Activated CD8-positive, alpha-beta T cell treated with anti-CD3 and anti-CD28 coated beads for 36 hours (primary cell): ENCODE measurements at places on chromosomes 2 and 18.

DNA sequence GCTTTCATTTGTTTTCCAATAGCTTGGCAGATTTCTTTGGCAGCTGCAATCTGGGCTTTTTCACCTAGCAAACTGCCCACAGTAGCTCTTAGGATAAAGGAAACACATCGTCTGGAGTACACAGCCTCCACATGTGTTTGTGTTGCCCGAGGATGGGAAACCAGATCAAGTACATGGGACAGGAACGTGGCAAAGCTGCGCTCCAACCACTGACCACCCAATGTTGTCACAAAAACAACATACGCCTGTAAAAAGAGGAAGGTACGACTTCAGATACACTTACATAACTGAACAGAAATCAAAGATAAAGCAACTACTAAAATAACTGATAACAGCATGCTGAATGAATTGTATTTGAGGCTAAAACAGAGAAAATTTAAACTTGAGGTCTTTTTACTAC lies 15.5 kb downstream of the HEATR5B start:
- DNase-seq: no peak
- no peaks in the 10 kb centered on the region for H3K27me3 ChIP-seq
- peaks cover 24% of the 10 kb centered on the region for H3K36me3 ChIP-seq

GRCh38 chr2:76298041-76298440 lies 587.3 kb upstream of the GCFC2 start:
- DNase-seq: no peak
- H3K4me1 ChIP-seq: no peaks in the 10 kb centered on the region
- no peaks in the 10 kb centered on the region for H3K27me3 ChIP-seq
- H3K4me3 ChIP-seq: no peak overlapping the region
- no peaks in the 10 kb centered on the region for H3K36me3 ChIP-seq
- H3K27ac ChIP-seq: no peak overlapping the region

DNA sequence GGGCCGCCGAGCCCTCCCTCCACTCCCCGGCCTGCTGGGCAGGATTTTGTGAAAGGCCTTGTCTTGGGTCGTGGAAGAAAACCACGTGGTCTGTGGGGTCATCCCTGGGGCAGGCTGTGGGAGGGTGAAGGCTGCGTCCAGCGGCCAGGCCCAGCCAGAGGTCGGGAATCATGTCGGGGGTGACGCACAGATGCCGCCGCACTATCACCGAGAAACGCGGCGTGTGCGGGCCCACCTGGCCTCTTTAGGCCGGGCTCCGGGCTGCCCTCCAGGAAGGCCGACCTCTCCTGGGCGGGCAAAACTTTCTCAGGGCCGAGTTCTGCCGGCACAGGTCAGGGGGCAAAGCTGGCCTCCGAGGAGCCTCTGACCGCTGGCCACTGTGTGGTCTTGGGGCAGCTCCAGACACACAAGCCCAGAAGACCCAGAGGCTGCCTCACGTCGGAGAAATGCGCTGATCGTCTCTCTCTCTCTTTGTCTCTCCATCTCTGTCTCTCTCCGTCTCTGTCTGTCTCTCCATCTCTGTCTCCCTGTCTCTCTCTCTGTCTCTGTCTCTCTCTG lies 28.4 kb downstream of the NFATC1 start:
- H3K36me3 ChIP-seq: peaks cover 45% of the 10 kb centered on the region
- H3K4me3 ChIP-seq: no peak overlapping the region
- DNase-seq: no peak
- H3K4me1 ChIP-seq: peaks cover 32% of the 10 kb centered on the region
- peak overlapping the region; percentile 40 for H3K27ac ChIP-seq

- H3K36me3 ChIP-seq: peaks cover 16% of the 10 kb centered on the region
- H3K27me3 ChIP-seq: no peaks in the 10 kb centered on the region
- peaks cover 59% of the 10 kb centered on the region for H3K4me1 ChIP-seq
- DNase-seq: no peak
These were observed 74.3 kb downstream of the ICOS start for GRCh38 chr2:204010628-204011560.

GRCh38 chr2:203774760-203775159 lies 68.3 kb downstream of the CD28 start:
- no peak for DNase-seq
- H3K27me3 ChIP-seq: no peaks in the 10 kb centered on the region

GRCh38 chr2:85405201-85406059 lies 4.7 kb downstream of the CAPG start:
- H3K27me3 ChIP-seq: no peaks in the 10 kb centered on the region
- peaks cover 35% of the 10 kb centered on the region for H3K4me1 ChIP-seq
- peak overlapping the region; percentile 26 for H3K4me3 ChIP-seq
- peak overlapping the region; percentile 52 for H3K27ac ChIP-seq

- peak; percentile 31 for DNase-seq
- H3K4me1 ChIP-seq: peaks cover 20% of the 10 kb centered on the region
- no peaks in the 10 kb centered on the region for H3K36me3 ChIP-seq
- H3K27me3 ChIP-seq: no peaks in the 10 kb centered on the region
These were observed 58.0 kb upstream of the EDAR start for GRCh38 chr2:109046925-109047508.

- no peak overlapping the region for H3K4me3 ChIP-seq
- H3K27ac ChIP-seq: no peak overlapping the region
- H3K27me3 ChIP-seq: peaks cover 70% of the 10 kb centered on the region
- DNase-seq: no peak
These were observed 8.8 kb upstream of the GBX2 start for GRCh38 chr2:236176951-236177350.

DNA sequence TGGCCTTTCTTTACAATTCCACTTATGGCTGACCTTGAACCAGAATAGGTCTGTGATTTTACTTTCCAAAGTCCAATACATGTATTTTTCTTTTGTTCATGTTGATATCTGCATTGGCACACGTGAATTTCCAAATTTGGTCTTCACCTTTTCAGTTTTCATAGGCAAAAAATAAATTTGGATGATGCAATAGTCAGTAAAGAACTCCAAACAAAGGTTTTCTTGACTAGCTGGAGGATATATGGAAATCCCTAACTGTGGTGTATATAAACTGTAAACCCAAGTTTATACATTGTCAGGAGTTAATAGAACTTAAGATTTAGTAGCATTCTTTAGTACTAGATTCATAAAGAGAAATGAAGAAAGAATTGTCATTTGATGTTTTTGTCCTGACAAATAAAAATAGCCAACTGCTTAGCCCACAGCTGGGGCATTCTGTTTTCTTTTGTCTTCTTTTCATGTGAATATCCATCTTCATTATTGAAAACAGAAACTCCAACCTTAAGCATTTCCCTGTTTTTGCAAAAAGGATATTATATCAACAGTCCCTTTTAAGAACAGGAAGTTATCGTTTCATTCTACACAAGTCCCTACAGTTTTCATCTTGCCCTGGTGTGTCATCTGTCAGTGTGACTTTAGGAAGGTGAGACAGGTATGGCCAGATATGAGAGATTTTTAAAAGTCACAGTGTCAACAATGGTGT lies 132.9 kb downstream of the BCL2 start:
- H3K27ac ChIP-seq: peak overlapping the region; percentile 47
- no peaks in the 10 kb centered on the region for H3K27me3 ChIP-seq
- DNase-seq: no peak
- peaks cover 47% of the 10 kb centered on the region for H3K36me3 ChIP-seq
- H3K4me1 ChIP-seq: peaks cover 82% of the 10 kb centered on the region
- H3K4me3 ChIP-seq: no peak overlapping the region

DNA sequence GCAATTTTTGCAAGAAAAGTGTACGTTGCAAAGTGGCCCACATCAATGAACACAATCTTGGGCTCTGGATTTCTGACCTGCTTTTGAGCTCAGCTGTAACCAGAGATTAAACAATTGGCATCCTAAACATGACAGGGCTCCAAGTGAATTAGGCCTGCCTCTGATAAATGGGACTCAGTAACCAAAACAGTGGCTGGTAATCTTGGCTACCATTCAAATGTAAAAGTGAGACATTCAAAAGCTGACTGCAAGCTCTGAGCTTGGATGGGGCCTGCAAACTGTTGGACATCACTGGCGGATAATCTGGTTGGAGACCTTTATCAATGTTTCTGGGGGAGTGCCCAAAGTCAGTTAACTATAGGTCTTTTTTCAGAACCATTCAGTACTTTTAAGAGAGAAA lies 160.7 kb downstream of the RAB3GAP1 start:
- no peaks in the 10 kb centered on the region for H3K27me3 ChIP-seq
- H3K27ac ChIP-seq: no peak overlapping the region
- H3K36me3 ChIP-seq: peaks cover 1% of the 10 kb centered on the region

DNA sequence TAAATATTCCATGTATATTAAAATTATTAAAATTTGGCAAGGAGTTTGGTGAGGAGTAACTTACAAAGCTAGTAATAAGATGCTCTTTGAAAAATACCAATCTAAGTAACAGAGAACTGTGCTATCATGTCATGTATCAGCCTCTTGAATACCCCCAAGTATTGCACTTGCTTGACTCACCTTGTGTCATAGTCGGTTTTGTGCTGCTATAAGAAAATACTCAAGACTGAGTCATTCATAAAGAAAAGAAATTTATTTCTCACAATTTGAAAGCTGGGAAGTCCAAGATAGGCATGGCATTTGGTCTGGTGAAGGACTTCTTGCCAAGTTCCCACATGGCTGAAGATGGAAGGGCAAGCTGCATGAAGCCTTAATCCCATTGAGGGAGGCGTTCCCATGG lies 179.2 kb downstream of the MEMO1 start:
- no peak overlapping the region for H3K27ac ChIP-seq
- no peaks in the 10 kb centered on the region for H3K36me3 ChIP-seq
- H3K4me1 ChIP-seq: no peaks in the 10 kb centered on the region
- peaks cover 6% of the 10 kb centered on the region for H3K27me3 ChIP-seq
- H3K4me3 ChIP-seq: no peak overlapping the region

- no peak for DNase-seq
- no peak overlapping the region for H3K27ac ChIP-seq
- no peaks in the 10 kb centered on the region for H3K36me3 ChIP-seq
- no peaks in the 10 kb centered on the region for H3K4me1 ChIP-seq
- peaks cover 12% of the 10 kb centered on the region for H3K27me3 ChIP-seq
- no peak overlapping the region for H3K4me3 ChIP-seq
These were observed 88.3 kb downstream of the SOWAHC start for GRCh38 chr2:109702250-109702985.

DNA sequence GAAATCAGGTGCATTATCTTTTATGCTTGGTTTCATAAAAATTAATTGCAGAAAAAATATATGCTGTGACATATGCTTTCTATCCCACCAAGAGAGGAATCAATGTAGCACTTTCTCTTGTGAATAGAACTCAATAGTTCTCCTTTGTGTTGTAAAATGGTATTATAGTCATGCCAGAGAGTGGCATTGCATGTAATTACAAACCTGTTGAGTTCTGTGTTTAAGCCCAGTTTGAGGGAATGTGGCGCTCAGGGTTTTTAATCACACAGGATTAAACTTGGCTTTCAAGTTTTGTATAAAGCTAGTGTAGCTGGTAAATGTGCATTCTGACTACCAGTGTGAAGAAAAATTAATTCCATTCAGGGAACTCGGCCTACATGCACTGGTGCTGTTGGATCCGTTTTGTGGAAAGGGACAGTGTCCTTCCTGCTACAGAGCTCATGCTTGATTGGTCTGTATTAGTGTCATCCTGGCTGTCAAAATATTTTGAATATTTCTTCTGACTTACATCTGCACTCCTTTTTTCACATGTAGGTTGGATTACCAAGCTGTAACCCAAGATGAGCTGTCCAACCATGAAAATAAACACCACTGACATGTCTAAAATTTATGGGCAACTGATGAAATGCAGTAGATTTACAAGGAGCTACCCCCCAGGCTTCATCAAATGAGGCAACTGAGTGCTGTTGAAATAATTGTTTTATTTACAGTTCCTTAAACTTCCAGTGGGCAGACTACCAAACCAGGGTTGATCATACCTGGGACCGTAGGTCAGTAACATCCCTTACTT lies 80.3 kb downstream of the SLC4A3 start:
- H3K27ac ChIP-seq: no peak overlapping the region
- no peak for DNase-seq
- no peaks in the 10 kb centered on the region for H3K36me3 ChIP-seq
- H3K27me3 ChIP-seq: peaks cover 11% of the 10 kb centered on the region
- no peak overlapping the region for H3K4me3 ChIP-seq

GRCh38 chr2:180195847-180196246 lies 188.8 kb upstream of the CWC22 start:
- H3K27ac ChIP-seq: no peak overlapping the region
- no peaks in the 10 kb centered on the region for H3K4me1 ChIP-seq
- no peaks in the 10 kb centered on the region for H3K36me3 ChIP-seq
- no peak for DNase-seq
- no peak overlapping the region for H3K4me3 ChIP-seq
- no peaks in the 10 kb centered on the region for H3K27me3 ChIP-seq

DNA sequence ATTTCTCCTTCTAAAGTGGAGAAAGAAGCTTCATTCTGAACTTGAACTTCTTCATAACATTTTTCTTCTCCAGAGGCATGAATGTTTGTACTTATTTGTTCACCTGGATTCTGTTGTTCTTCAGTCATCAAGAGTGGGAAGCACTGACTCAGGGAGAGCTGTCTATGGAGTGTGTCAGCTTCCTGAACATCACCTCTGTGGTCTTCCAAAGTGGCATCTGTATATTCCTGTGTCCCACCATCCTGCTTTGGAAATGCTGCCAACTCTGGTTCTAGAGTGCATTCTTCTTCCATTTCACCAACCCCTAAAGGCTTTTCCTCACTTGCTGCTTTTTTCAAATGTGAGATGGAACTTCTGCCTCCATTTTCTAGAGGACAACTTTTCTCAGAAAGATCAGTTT lies 59.5 kb downstream of the TTN start:
- no peaks in the 10 kb centered on the region for H3K4me1 ChIP-seq
- H3K36me3 ChIP-seq: peaks cover 13% of the 10 kb centered on the region
- no peak for DNase-seq

GRCh38 chr2:25586726-25587144 lies 86.6 kb downstream of the DTNB start:
- DNase-seq: peak; percentile 40
- H3K4me1 ChIP-seq: peaks cover 16% of the 10 kb centered on the region
- no peaks in the 10 kb centered on the region for H3K27me3 ChIP-seq
- H3K36me3 ChIP-seq: no peaks in the 10 kb centered on the region

- no peak overlapping the region for H3K4me3 ChIP-seq
- no peaks in the 10 kb centered on the region for H3K27me3 ChIP-seq
- H3K4me1 ChIP-seq: no peaks in the 10 kb centered on the region
- no peak for DNase-seq
These were observed 170.0 kb downstream of the EPHA4 start for GRCh38 chr2:221402072-221402471.

DNA sequence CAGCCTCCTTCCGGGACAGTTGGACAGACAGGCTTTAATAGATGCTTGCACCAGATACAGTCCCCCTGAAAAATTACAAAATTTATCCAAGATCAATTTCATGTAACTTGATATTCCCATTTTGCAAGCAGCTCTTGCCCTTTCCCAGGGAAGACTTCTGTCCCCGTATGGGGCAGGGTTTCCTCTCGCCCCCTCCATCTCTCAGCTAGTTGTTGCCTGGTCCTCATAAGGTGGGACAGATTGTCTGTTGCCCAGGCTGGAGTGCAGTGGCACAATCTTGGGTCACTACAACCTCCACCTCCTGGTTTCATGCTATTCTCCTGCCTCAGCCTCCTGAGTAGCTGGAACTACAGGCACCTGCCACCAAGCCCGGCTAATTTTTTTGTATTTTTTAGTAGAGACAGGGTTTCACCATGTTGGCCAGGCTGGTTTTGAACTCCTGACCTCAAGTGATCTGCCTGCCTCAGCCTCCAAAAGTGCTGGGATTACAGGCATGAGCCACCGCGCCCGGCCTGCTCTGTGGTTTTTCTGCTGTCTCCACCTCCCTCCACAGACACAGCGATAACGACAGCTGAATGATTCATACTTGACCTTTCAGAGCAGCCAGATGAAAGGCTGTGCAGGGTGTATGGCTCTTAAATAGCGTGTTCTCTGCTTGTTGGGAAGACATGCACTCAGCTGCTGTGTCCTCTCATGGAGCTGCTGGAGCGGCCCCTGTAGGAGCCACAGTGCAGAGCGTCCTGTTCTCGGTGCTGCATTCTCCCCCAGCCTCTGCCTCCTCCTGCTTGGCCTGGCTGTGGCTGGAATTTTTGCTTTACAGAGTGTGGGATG lies 61.4 kb downstream of the TTC39C start:
- peak overlapping the region; percentile 37 for H3K4me3 ChIP-seq
- H3K36me3 ChIP-seq: peaks cover 36% of the 10 kb centered on the region
- peak overlapping the region; percentile 83 for H3K27ac ChIP-seq
